CD8-positive, alpha-beta memory T cell (primary cell): ENCODE measurements at places on chromosomes 11 and 22. TPM values are rescaled to one million over a fixed set of nuclear protein-coding genes. Genes with fewer than 3 reads are reported as not detected.

- DNase-seq = no peak
- H3K4me3 ChIP-seq = no peak overlapping the region
- H3K27ac ChIP-seq = no peak overlapping the region
- no peaks in the 10 kb centered on the region for H3K4me1 ChIP-seq
Measured at GRCh38 chr22:48205790-48206189, 1443.3 kb downstream of the TBC1D22A start.

- peaks cover 10% of the 10 kb centered on the region for H3K27me3 ChIP-seq
- no peak for DNase-seq
- peaks cover 22% of the 10 kb centered on the region for H3K4me1 ChIP-seq
- no peak overlapping the region for H3K4me3 ChIP-seq
- H3K36me3 ChIP-seq = peaks cover 40% of the 10 kb centered on the region
- H3K27ac ChIP-seq = no peak overlapping the region
Measured at GRCh38 chr22:20953342-20953608, 13.8 kb upstream of the AIFM3 start.

DNA sequence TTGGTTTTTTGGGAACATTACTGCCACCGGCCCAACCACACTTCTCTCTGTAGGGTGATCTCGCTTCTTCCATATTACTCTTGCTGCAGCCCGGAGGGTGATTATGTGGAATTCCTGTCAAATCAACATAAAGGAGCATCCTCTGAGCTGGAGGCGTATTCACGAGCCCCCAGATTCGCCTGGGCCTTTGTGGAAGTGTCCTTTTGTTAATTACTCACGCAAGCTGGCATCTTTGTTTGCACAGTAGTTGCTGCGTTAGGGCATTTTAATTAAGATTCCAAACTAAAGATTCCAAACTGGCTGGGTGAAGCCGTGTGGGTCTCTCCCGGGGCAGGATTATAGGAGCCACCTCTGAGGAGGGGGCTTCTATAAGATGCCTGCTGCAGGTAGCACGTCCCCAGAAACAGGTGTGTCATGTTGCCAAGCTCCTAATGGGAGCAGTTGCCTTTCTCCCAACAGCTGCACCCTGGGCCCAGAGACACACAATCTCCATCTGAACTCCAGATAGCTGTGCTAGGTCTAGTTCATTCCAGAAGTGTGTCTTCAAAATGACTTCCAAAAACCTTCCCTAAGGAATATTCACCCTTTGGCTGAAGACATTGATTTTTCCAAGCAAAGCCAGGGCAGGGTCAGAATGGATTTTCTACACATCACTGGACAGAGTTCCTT is 40.9 kb downstream of the SHISAL1 start:
- H3K4me1 ChIP-seq = no peaks in the 10 kb centered on the region
- H3K27ac ChIP-seq = no peak overlapping the region
- no peak overlapping the region for H3K4me3 ChIP-seq
- DNase-seq = no peak
- H3K27me3 ChIP-seq = no peaks in the 10 kb centered on the region
- no peaks in the 10 kb centered on the region for H3K36me3 ChIP-seq

DNA sequence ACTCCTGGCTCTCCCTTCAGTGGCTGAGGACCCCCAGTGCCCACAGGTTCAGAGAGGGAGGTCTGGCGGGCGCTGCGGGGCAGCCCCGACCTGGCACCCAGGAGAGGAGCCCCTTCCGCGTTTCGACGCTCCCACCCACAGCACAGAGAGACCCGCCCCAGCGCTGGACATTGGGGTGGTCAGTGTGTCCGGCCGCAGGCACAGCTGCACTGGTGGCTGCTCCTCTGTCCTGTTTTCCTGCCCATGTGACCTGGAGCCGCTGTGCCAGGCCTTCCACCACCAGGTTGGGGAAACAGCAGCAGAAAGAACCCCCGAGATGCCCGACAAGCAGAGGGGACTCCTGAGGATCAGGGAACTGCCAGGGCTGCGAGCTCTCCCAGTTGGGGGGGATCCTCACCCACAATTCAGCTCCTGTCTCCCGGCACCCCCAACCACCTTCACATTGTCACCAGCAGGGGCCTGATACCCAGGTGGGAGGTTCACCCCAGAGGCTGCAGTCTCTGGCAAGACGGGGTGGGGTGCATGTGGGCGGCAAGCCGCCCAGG is 13.6 kb downstream of the KRTAP5-5 start:
- no peaks in the 10 kb centered on the region for H3K36me3 ChIP-seq
- no peaks in the 10 kb centered on the region for H3K27me3 ChIP-seq
- no peak for DNase-seq
- H3K4me1 ChIP-seq = no peaks in the 10 kb centered on the region
- no peak overlapping the region for H3K27ac ChIP-seq
- H3K4me3 ChIP-seq = no peak overlapping the region

The SLC22A9 gene
- total RNA-seq = not detected

The DLAT gene
- total RNA-seq = 61.1 TPM
